ENCODE measurements at places on chromosomes 16 and 17.
A peak's percentile ranks its signal among the peaks of the same experiment; 100 is the strongest.

DNA sequence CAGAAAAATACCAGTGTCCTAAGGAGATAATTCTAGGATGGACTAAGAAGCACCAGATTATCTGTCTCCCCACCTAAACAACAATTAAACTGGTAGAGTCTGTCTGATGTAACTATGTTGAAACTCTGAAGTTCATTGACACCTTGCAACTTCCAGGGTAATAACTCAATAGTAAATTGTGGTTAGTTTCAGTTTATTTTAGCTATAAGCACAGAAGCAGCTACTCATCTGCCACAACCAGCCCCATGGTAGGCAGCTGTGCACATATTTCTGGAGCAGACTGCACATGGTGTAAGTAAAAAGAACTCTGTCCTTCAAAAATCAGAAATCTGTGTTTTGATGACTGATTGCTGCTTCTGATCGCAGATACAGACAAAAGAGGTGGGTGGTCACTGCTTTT lies 852.1 kb downstream of the CDH11 start:
- no peak for DNase-seq

DNA sequence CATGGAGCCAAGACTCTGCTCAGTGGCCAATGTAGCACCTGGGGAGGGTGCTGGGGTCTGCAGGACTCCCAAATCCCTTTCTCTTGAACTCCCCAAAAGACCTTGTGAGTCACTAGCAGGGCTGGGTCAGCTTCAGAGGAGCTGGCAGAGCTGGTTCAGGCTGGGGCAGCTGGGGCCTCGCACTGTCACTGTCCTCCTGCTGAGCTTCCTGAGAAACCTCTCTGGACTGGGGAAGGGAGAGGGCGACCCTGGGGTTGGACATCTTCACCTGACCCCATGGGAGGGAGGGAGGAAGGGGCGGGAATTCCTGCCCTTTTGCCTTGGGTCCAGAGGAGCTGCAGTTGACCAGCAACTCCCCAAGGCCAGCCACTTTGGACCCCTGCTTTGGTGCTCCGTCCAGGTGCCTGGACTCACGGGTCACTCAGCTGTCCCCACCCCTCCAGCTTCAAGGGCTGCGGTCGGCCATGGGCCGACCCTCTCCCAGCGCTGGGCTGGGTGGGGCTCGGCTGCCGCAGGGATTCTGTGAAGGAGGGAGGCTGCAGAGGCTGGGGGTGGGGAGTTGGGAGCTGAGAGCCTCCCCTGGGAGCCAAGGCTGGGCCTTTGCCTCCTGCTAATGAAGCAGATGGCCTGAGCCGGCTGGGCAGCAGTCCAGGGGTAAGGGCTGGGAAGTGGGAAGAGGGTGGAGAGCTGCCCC lies 9.2 kb downstream of the FMNL1 start:
- DNase-seq: no peak

DNA sequence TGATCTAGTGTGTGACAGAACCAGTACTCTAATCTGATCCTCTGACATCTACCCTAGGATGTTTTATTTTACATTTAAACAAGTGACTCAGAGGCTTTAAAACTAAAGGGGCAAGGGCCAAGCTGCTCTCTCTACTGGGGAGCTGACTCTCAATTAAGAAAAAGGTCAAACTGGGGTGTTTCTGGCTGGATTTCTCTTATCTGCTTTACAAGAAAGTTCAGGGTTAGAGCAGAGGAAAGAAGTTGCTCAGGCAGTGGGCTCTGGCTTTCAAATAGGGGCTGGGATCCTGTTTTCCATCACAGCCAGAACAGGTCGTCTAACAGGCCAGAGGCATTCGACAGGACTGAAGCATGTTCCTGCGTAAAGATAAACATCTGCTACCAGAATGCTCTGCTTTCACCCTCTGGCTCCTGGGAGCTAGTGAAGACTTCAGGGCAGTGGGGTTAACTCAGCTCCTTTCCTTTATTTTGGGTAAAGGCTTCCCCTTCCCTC lies 8.5 kb downstream of the MMP28 start:
- DNase-seq: no peak

DNA sequence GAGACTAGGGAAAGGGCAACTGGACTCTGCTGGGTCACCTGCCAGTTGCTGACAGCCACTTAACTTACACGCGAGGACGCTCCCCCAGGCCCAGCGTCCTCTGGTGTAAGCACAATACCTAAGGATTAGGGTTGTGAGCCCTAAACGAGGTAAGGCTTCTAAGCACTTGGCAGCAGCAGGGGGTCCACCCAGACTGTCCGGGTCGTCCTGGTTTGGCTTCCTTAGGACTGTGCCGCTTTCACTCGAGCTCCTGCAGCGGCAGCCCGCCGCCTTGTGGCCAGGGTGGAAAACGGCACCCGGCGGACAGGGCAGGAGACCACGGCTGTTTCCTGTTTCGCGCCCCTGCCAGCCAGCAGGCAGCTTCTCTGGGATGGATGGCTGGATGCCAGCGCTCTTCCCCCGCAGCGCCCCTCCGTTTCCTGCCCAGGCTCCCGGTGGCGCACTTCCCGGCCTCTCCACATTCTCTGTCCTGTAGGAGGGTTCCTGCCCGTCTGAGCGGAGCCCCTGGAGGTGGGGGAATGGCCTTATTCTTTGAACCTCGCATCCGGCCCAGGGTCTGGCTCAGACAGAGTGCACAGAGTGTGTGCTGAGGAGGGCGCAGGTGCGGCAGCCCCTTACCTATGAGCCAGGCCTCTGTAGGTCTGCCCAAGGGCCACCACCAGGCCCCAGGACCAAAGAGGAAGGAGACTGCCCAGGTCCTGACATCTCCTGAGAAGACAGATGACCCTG lies 47.0 kb upstream of the AMZ2 start:
- DNase-seq: peak; percentile 85

DNA sequence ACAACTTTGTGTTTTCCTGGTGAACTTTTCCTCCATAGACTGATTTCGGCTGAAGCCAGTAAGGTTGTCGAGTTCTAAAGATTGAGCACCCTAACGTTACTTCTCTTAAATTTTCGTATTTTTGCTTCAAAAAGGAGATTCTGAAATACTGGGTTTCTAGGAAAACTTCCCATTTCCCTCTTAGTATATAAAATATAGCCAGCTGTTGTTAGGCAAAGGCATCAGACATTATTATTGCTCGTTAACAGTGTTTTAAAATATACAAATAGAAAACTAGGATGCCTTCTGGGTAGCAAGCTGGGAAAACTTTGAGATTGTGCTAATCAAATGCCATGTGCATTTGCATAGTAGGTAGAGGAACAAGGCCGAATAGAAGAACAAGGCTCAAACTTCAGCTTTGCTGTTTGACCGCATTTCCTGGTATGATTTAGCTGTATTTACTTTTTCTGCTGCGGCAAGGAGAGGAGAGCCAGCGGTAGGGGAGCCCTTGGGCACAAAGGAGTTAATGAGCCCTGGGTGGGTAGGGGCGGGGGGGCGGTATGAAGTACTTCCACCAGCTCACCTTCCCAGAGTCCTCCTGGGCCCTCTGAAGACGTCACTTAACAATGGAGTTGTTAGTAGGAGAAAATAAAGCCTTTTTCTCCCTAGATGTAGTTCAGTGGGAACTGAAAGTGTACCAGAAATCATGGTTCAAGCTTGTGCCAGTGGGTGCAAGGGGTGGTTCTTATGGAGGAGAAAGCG lies 151.9 kb downstream of the MSI2 start:
- peak; percentile 61 for DNase-seq

DNA sequence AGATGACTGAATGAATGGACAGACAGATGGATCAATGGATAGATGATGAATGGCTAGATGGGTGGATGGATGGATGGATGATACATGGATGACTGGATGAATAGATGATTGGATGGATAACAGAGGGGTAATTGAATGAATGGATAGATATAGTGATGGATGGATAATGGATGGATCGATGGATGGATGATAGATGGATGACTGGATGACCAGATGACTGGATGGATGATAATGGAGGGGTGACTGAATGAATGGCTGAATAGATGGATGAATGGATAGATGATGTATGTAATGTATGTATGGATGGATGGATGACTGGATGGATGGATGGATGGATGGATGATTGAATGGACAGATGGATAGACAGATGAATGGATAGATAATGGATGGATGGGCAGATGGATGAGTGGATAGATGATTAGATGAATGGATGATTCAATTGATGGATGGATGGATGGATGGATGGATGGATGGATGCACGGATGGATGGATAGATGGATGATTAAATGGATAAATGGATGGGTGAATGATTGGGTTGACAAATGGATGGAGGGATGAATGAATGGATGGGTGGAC lies 87.7 kb downstream of the CDYL2 start:
- no peak for DNase-seq

GRCh38 chr16:3732171-3732570 lies 14.8 kb upstream of the TRAP1 start:
- no peak for DNase-seq

- DNase-seq: no peak
Measured at GRCh38 chr16:886802-887731, 83.7 kb downstream of the LMF1 start.

All from activated CD8-positive, alpha-beta memory T cell treated with anti-CD3 and anti-CD28 coated beads, Interleukin-2, amount 10 ng/mL, durations not matched to agents 7 days and 5 days (primary cell).